NCI-H82 (cell line): ENCODE measurements at places on chromosomes 16 and 17.

DNA sequence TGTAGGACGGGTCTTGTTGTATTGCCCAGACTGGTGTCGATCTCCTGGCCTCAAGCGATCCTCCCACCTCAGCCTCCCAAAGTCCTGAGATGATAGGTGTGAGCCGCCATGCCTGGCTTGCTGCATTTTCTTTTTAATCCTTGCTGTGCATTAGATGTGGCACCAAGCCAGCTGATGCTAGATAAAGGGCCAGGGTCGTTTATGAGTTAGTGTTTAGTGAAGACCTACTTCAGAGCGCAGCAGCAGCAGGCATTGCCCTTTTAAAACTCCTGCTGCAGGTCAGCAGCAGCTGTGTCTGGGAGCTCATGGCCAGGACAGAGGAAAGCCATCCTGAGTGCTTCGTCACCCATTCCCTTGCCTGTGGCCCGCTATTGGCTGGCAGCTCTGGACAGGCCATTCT, 237.3 kb downstream of the CCDC182 start:
- peak; percentile 71 for DNase-seq

DNA sequence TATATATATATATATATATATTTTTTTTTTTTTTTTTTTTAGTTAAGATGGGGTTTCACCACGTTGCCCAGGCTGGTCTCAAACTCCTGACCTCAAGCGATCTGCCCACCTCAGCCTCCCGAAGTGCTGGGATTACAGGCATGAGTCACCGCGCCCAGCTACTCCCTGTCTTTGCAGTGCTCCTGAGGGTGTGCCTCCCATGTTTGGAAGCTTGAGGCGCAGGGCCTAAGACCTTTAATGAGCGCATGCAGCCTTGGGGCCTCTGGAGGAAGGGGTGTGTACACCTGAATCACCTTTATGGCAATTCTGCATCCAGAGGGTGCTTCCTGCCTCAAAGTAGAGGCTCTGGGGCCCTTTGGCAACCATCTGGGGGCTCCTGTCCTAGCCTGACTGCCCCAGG, 219.4 kb upstream of the CIBAR2 start:
- DNase-seq = no peak

GRCh38 chr17:81807210-81807719, 3.3 kb downstream of the GCGR start:
- DNase-seq = no peak

DNA sequence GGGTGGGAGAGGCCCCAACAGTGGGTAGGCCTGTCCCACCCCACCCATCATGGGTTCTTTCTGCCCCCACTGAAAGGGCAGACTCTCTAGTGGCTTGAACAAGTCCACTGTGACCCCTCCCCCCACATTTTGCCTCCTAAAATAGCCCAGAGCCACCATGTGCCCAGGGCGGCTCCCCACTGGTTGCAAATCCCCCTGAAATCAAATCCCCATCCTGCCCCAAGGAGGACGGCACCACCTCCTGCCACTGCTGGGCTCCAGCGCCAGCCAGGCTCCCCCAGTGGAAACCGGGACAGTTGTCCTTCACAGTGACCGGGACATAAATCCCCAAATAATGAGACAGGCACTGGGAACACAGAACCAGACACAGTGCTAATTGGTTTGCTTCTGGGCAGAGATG, 20.5 kb downstream of the ZNF385C start:
- DNase-seq = no peak

DNA sequence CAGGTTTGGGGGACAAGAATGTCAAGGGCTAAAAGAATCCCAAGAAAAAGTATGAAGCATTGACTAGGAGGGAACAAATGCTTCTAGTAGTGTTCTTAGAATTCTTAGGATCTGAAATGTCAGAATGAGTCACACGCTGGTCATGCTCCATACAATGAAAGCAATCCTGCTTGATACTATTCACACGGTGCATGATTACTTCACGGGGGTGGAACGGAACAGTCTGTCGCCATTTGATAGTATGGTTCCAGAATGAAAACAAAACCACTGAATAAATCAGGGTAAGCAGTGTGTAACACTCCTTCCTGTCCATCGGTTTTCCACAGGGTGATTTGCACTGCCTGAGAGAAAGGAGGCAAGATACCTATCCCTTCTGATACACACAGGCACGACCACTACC, 22.9 kb upstream of the YWHAE start:
- DNase-seq = no peak

GRCh38 chr16:71916397-71916920, 21.1 kb downstream of the IST1 start:
- no peak for DNase-seq

GRCh38 chr16:11099672-11100205, 155.4 kb downstream of the CLEC16A start:
- DNase-seq = no peak

GRCh38 chr16:21959050-21959449, 5.9 kb downstream of the UQCRC2 start:
- DNase-seq = no peak

- no peak for DNase-seq
These were observed 15.4 kb downstream of the C17orf78 start for GRCh38 chr17:37391146-37391545.

DNA sequence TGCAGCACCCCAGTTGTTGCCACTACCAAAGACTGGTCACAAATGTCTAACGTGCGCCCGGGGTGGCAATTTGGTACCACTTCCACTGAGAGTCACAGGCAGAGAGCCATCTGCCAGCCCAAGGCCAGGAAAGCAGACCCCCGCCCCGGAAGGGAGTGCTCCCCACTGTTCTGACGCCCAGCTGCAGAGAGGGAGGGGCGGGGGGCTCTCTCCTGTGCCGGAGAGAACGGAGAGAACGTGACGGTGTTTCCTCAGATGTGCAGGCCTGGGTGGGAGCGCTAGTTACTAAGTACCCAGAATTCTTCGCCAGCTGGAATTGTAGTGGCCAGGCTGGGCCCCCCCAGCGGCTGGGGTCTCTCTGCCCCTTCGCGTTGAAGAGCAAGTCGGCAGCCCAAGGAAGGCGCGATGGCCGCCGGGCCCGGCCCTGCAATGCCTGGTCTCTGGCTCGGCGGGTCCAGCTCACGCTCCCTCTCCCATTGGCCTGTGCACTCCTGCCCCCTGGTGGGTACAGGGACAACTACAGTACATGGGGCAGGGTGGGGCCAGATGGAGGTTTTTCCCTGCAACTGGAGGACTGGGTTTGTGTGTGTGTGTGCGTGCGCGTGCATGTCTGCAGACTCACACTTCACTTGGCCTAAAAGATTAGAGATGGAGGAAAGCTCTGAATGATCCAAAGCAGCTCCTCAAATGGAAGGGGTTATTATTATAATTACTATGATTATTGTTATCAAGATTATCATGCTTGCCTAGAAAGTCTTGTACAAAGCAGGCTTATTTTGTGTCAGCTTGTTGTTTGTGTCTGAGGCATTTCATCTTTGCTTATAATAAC, 107.1 kb downstream of the AMFR start:
- DNase-seq = peak; percentile 79

- no peak for DNase-seq
These were observed 59.9 kb downstream of the SEC14L1 start for GRCh38 chr17:77200711-77201110.

- DNase-seq = peak; percentile 88
These were observed 10.2 kb upstream of the SEC14L5 start for GRCh38 chr16:4947722-4948503.
